ENCODE measurements at places on chromosomes 5 and 9.
A peak's percentile ranks its signal among the peaks of the same experiment; 100 is the strongest.

- no peak for DNase-seq
These were observed 108.8 kb downstream of the NIPBL start for GRCh38 chr5:36985387-36985786.

- DNase-seq, result no peak
These were observed 107.2 kb downstream of the NMUR2 start for GRCh38 chr5:152297866-152298265.

GRCh38 chr9:99052815-99053715, 51.8 kb upstream of the TGFBR1 start:
- DNase-seq, result no peak

DNA sequence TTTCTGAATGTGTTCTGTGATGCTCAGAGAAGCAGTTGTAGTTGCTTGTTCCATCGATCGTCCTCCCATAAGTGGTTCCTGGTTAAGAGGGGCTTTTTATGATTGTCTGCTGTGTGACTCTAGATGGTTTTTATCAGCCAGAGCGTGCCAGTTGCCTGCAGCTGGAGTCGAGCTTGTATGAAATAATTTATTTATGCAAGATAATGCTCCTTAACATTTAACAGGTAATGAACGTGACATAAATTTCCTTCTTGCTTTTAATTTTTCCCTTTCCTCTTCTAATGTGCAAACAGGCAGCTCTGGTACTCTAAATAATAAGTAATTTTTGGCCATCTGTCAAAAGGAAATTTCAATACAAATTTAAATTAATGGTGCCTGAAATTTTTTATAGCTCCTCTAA, 84.4 kb downstream of the TLE4 start:
- DNase-seq, result no peak

- DNase-seq, result no peak
These were observed 39.8 kb upstream of the PCSK5 start for GRCh38 chr9:75850459-75851200.

GRCh38 chr5:32600054-32600622, 14.8 kb downstream of the SUB1 start:
- peak; percentile 97 for DNase-seq

- no peak for DNase-seq
These were observed 66.7 kb downstream of the MRPL36 start for GRCh38 chr5:1732945-1733344.

DNA sequence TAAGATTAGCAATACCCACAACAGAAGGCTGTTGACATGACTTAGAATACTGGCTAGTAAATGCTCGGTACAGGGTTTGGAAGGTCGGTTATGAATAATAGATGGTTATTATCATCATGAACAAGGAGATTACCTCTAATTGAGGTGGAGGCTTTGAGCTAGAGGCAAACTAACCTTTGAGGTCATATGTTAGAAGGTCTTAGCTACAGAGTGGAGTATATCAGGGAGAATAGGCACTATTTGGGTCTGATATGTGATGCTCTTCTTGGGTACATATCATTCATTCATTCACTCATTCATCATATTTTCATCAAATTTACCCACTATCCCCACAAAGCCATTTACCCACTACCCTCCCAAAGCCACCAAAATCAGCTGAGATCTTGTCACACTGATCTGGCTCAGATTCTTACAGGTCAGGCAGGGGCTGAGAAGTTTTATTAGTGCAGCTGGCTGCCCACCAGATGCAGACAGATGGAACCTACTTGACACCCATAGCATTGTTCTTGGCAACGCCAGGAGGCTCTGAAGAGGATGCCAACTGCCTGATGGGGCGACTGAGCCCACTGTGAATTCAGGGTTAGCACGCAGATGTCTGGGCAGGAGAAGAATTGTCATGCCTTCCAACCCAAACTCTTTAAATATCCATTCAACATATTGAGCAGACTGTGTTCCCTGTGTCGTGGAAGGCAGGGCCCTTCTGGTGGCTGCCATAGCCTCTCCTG, 90.2 kb upstream of the SH3PXD2B start:
- DNase-seq, result no peak

DNA sequence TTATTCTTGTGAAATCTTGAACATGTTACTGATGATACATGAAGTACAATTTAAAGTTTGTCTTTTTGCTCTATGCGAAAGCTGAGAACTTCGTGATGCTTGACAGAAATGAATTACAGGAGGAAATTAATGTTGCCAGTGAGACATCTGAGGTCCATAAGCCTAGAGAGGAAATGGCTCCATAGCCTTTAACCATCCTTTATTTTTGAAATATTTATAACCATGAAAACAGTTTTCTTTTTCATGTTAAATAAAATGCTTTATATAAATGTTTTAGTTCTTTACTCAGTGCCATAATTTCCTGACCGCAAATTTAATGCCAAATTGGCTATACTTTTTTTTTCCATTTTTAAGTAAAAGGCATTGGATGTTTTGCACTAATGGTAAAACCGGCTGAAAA, 29.1 kb downstream of the F2RL2 start:
- DNase-seq, result no peak

- no peak for DNase-seq
These were observed 83.0 kb downstream of the RGS3 start for GRCh38 chr9:113546566-113546965.

DNA sequence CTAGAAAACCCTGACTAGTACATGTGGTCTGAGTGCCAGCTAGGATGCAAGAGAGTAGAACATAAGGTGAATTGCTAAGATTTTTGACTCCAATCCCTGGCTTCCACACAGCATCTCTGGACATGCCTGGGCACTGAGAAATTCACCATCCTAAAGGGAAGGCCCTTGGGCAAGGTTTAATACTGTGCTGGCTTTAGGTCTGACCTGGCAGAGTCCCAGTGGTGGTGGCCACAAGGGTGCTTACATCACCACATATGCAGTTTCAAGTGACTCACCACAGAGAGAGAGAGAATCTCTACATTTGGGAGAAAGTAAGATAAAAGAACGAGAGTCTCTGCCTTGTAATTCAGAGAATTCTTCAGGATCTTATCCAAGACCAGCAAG, 661.6 kb upstream of the C9orf72 start:
- DNase-seq, result peak; percentile 93

- DNase-seq, result no peak
These were observed 46.1 kb upstream of the ASS1 start for GRCh38 chr9:130398487-130399240.

- DNase-seq, result no peak
These were observed 68.7 kb downstream of the PRR16 start for GRCh38 chr5:120532835-120533234.

- DNase-seq, result peak; percentile 78
These were observed 433.5 kb upstream of the POU5F2 start for GRCh38 chr5:94174748-94175411.

DNA sequence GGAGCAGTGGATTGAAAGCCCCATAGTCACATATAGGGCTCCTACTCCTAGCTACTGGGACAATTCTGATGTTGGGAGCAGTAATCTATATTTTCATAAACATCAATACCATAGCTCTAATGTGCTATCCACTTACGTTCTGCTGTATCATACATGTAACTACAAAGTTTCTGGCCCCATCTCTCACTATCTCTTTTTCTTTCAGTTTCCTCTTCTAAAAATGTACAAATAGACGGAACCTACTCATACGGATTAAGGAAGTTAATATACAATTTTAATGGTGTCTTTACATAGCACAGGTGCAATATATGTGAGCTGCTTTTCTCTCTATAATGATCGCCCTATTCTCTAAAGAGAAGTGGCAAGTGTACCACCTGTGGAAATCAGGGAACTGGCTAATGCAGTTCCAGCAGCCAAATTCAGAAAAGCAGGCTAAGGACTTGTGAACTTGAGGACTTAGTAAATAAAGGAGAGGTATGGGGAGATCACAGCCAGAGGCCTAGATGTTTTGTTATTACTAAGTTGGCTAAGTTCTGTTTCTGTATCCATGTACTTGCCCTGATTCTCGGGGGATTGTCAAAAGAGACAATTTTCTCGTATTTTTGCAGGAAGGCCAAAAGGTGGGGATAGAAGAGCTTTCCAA, 1021.9 kb downstream of the CDH12 start:
- no peak for DNase-seq

DNA sequence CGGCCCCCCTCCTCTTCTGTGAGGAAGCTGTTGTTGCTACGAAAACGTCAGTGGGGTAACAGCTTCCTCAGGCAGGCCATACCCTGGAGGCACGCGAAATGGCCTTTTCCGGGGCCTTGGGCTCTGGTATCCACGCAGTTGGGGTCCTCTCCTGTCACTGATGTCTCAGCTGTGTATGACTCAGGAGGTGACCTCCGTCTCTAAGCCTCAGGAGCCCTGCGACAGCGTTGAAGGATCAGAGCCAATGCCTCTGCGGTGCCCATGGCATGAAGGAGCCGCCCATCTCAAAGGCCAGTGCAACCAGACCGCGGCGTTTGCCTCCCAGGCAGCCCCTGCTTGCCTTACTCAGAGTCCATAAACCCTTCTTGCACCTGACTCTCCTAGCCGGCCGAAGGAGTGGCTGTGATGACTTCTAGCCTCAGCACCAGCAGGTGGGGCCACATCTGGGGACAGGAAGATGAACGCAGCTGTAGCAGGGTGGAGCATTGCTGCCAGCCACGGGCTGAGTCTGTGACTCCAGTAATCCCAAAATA, 1.0 kb upstream of the MXD3 start:
- DNase-seq, result no peak

GRCh38 chr5:132504746-132505145, 14.2 kb upstream of the IRF1 start:
- no peak for DNase-seq

- DNase-seq, result peak; percentile 76
These were observed 6.2 kb upstream of the SPINK4 start for GRCh38 chr9:33233626-33234342.

- peak; percentile 85 for DNase-seq
These were observed 52.4 kb downstream of the FBXW11 start for GRCh38 chr5:171953860-171954701.

DNA sequence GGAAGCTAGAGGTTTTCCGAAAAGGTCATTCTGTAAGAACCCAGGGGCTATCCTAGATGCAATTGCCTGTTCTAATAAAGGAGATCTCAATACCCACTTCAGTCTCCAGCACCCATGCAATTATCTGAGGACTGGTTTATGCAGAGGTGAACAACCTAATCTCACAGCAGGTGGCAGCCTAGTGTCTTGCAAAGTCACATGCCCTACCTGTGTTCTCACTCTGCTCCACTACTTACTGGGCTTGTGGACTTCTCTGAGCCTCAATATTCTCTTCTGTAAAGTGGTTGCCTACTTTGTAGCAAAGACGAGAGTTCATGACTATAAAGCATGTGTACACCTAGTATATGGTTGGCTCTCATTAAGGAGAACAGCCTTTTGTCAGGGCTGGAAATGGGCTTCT, 21.0 kb upstream of the ALDH1B1 start:
- DNase-seq, result no peak

DNA sequence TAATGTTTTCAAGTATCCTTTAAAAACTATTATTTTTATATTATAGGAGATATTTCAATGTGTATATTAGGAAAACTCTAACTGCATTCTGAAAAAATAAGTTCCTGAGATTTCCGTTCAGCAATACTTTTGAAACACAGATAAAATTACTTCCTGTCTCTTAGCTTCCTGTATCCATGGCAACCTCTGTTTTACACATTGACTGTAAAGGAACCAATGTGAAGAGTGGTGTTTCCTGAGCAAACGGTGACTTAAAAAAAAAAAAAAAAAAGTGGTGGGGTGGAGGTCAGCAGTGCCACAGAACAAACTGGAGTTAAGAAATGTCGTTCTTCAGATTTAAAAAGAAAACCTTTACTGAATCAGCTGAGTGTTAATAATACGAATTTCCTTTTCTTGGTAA, at the start of gene LRRC70:
LRRC70 (plus strand) TSS at position 280 of the 400 bp plus-strand sequence. CDS start 620 bp downstream, outside the sequence.
- DNase-seq, result no peak

- DNase-seq, result no peak
These were observed 244.2 kb downstream of the PIK3R1 start for GRCh38 chr5:68459810-68460139.

DNA sequence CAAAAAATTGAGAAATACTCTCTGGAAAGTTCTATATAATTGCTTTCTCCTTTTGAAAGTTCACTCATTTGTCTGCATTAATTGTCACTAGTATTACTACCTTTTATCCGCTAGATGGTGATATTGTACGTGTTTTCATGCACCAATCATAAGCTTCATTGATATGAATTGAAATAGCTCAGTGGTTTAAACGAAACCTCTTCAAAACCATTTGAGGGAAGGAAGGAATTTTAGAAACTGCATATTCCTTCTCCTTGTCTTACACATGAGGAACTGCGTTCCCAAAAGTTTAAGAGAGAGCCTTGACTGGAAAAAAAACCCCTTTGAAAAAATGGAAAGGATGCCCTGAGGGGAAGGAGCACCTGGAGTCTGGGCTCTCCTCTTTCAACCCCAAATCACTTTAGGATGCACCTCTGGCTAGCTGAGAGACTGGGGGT, 98.6 kb downstream of the YTHDC2 start:
- DNase-seq, result no peak

- no peak for DNase-seq
These were observed 207.4 kb downstream of the ARRDC3 start for GRCh38 chr5:91175708-91176107.

- DNase-seq, result peak; percentile 8
These were observed 45.2 kb downstream of the ANKDD1B start for GRCh38 chr5:75656311-75657003.

DNA sequence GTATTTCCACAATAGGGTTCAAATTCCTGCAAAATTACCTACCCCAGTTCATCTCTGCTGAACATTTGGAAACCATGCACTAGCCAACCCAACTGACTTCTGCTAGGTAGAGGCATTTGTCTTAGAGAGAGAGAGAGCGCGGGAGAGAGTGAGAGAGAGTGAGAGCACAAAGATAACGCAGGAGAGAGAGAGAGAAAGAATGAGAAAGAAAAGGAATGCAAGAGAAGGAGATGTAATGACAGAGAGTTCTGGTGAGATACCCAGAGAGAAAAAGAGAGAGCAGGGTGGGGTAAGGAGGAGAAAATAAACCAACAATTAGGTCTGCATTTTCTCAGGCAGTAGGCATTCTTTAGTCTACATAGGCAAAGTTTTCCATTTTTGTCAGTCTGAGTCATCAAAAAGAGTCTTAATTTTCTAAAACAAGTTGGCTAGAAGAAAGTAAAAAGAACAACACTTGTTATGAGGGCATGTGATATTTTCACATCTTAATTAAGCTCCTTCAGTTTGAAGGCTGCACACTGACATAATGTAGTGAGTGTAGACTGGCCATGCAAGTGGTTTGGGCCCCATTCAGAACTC, 98.2 kb downstream of the MAP1B start:
- no peak for DNase-seq

GRCh38 chr9:127724012-127724411, 8.1 kb downstream of the TTC16 start:
- no peak for DNase-seq

DNA sequence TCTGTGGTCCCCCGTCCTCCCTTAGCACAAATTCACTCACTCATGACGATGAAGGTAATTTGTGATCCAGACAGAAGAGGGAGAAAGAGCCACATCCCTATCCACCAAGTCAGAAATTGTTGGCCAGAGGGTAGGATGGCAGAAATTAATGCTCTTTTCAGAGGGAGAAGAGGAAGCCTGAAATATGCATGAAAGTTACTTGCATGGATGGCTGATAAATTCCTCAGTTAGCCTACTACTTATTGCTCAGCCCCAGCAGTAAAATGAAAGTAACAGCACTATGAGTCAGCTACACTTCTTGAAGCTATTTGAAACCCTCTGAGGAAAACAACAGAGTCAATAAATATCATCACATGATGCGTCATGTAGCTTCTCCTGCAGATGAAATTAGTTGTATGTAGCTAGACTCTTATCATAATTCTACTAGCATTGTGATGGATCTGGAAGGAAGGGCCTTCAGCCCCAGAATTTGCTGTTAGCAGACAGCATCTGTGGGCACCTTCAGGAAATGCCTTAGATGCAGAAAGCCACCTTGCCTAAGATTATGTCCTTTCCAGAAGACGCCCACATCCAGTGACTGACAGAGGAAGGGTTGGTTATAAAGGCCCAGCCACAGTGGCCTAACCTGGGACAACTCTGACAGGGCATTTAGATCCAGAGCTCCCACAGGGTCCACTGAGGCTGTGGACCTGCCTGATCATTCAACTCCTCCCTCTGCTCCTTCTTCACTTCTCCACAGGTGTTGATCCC, 81.2 kb upstream of the CCDC112 start:
- peak; percentile 70 for DNase-seq

Measured in HS-5 (cell line).